ENCODE measurements at places on chromosomes 4 and X.

GRCh38 chrX:118355225-118355920 is 9.5 kb downstream of the WDR44 start:
- DNase-seq, result peak; percentile 20

- DNase-seq, result no peak
Observed at GRCh38 chr4:139524062-139524631, 31.9 kb downstream of the SETD7 start.

DNA sequence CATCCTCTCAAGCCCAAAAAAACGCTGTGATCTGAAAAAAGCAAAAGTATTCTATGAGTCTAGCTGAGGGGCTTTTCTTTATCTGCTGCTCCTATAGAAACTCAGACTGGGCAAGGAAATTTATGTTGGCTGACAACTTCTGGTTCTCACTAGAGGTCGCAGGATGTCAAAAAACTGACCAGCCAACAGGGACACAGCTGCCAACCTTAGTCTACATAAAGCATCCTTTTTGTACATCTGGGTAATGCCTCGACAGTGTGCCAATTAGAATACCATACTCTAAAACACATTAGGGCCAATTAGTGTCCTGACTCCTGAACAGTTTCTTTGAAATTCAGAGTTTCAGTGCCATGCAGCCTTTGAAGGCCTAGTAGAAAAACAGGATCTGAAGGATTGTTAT is 8.8 kb upstream of the TLL1 start:
- no peak for DNase-seq

DNA sequence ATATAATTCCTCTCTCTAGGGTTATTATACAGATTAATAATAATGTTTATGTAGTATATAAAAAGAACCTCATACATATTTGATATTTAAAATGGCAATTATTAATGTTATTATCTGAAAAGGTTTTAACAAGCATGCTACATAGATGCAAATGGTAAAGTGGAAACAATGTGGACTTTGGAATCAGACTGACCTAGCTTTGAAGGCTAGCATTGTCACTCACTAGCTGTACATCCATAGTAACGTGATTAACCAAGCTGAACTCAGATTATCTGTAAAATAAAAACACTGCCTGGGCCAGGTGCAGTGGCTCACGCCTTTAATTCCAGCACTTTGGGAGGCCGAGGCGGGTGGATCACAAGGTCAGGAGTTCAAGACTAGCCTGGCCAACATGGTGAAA is 233.7 kb upstream of the SPRY1 start:
- DNase-seq, result no peak

- no peak for DNase-seq
Observed at GRCh38 chr4:152805071-152805650, 25.4 kb downstream of the ARFIP1 start.

DNA sequence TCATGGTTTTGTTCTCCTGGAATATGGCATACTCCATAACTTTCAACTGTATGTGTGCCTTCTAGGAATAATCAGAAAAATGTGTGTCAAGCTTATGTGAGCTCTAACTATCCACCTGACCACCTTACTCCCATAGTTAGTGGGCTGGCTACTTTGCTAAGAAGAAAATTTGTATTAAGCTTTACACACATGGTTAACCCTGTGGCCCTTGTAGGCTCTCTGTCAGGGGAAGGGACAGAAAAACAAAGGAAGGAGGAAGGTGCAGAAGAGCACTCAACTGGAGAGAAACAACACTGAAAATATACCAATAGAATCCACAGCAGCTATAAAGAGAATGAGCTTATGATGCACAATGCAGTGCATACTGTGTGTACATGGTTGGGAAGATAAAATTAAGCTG is 84.6 kb downstream of the PPP3CA start:
- DNase-seq, result no peak

GRCh38 chrX:15816438-15816809 is 26.1 kb downstream of the ZRSR2 start:
- DNase-seq, result no peak

DNA sequence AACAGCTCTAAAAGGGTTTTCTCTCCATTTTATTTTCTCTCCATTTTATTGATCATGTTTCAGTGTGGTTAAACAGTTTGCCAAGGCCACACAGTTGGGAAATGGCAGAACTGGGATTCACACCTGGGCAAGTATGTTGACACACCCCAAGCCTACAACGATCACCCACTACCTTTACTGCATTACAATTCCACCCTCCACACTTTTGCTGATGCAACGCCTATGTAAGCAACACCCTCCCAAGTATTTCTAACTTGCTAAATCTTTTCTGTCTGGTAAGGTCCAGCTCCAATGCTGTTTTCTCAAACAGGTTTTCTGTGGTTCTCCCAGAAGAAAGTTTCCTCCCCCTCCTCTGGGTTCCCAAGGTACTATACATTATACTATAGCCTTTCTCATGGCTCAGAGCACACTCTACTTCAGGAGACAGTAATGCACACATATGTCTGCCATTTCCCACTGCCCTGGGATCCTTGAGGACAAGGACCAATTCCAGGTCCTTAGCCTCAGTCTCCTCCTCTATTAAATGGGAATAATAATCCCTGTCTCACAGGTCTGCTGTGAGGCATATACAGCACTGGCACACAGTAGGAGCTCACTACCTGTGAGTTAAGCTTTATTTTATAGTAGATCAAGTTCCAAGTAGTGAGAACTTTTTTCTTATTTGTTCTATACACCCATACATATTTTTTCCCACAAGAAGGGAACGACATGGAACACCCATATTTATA is 27.9 kb downstream of the IQSEC2 start:
- DNase-seq, result no peak

GRCh38 chr4:82611527-82611926 is 49.7 kb upstream of the TMEM150C start:
- no peak for DNase-seq

DNA sequence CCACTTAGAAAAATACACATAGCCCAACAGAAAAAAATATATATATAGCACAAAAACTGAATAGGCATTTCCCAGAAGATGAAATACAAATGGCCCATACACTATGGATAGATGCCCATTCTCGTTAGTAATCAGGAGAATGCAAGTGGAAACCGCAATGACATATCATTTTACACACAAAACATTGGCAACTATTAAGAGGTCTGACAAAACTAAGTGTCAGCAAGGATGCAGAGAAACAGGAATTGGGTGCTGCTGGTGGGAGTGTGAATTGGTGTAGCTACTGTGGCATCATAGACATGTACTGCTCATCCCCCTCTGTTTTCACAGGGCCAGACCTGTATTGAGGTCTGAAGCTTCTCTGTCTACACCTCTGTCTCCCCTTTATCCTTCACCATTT is 320.0 kb downstream of the IDS start:
- no peak for DNase-seq

- no peak for DNase-seq
Observed at GRCh38 chr4:90183254-90183653, 56.1 kb downstream of the CCSER1 start.

DNA sequence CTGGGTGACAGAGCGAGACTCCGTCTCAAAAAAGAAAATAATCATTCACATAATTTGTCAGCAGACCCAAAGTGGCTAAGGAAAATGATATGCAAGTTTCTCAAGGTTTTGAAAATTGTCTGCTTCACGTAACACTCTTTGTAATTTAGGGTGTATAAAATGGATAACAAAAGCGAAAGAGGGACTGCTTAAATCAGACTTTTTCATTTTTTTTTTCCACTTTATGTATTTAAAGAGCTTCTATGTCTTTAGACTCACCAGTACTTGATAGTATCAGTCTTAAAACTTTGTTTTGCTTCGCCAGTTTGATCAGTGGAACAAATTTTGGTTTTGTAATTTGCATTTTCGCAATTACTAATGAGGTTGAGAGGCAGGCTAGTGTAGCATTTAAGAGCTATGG is 34.6 kb downstream of the USP9X start:
- DNase-seq, result no peak

GRCh38 chr4:48968814-48969213 is 17.3 kb upstream of the CWH43 start:
- no peak for DNase-seq

GRCh38 chr4:129900430-129900953 is 804.5 kb downstream of the C4orf33 start:
- no peak for DNase-seq

DNA sequence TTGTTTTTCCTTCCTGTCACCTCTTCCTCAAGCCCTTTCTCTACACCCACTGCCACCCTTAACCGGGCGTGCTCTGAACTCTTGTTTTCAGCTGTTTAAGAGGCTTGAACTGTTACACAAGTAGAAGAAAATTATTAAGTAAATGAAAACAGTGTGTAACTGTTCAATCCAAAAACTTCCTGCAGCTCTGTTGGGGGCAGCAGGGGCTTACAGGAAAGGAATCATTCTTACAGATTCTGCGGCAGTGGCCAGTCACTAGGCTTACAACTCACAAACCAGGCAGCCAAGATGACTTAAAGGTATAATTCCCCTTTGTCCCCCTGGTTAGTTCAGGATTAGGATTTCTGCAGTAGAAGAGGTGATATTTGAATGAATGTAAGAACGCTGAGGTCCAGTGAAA is 70.2 kb upstream of the ETNPPL start:
- no peak for DNase-seq

GRCh38 chr4:8070736-8071718 is 87.6 kb downstream of the ABLIM2 start:
- DNase-seq, result no peak

DNA sequence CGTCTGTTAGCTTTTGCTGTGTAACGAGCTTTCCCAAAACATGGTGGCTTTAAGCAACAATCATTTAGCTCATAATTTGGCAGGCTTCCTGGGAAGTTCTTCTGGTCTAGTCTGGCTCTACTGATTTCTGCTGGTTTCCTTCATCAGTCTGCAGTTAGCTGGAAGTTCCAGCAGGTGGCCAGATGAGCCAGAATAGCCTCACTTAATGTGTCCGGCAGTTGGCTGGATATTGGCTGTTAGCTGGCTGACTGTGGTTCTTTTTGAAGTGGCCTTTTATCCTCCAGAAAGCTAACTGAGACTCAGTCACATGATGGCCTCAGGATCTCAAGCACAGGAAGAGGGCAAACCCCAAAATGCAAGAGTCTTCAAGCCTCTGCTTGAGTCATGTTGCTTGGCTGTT is 34.9 kb downstream of the FTHL17 start:
- peak; percentile 8 for DNase-seq

GRCh38 chr4:25767877-25768725 is 94.7 kb downstream of the SEL1L3 start:
- DNase-seq, result peak; percentile 45

GRCh38 chr4:79915246-79915645 is 157.8 kb downstream of the ANTXR2 start:
- no peak for DNase-seq

DNA sequence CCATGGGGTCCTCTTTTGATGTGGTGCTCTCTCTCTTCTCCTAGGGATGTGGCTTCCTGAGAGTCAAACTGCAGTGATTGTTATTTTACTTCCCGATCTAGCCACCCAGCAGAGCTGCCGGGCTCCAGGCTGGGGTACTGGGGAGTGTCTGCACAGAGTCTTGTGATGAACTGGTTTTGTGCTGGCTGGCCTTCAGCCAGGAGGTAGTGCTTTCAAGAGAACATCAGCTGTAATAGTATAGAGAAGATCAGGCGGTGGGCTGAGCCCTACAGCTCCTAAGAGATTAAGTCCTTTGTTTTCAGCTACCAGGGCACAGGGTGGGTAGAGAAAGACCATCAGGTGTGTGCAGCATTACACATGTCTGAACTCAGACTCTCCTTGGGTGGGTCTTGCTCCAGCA is 59.0 kb upstream of the AGTR2 start:
- DNase-seq, result no peak

GRCh38 chr4:110769578-110769977 is 146.7 kb upstream of the PITX2 start:
- DNase-seq, result no peak

DNA sequence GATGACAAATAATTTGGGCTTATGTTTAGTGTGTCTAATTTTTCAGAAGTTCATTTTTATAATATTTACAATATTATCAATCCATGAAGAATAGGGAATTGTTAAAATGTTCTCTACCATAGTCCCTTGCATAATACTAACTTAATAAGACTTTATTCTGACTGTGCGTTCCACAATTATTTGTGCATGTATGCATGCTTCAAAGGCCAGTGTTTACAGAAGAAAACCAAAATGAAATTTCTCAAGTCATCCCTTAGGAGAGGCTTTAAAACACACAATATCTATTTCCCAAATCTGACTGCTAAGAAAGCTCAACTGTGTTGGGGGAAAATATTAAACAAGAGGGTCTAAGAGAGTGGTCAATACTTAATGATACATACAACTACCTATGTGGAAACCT is 226.3 kb upstream of the ANKRD50 start:
- DNase-seq, result no peak

DNA sequence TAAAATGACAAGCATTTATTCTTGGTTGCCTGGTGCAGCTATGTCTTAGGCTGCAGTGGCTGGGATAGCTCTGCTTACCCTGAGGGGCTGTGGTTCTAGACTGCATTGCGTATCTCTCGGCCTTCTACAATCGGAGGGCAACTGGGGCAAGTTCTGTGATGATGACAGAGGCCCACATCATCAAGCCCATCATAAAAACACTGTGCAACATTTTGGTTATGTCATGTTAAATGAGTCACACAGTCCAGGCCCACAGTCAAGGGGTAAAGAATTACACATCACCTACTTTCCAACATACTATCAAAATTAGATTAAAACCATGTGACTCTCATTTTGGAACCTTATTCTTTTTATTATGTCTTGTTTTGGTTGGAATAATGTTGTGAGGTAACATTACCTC is 120.2 kb upstream of the GUCY1A1 start:
- no peak for DNase-seq

DNA sequence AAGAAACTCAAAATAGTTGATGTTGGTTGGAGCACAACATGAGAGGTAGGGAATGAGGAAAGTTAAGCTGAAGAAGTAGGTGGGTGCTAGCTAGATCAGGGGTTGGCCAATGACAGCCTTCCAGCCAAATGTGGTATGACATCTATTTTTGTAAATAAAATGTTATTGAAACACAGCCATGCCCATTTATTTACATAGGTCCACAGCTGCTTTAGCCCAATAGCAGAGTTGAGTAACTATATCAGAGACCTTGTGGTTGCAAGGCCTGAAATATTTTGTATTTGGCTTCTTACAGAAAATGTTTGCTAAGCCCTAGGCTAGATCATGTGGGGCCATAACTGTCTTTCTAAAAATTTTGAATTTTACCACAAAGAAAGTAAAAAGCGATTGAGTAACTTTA is 234.9 kb upstream of the CTSO start:
- no peak for DNase-seq

- DNase-seq, result no peak
Observed at GRCh38 chr4:68272380-68272779, 26.9 kb upstream of the TMPRSS11B start.

GRCh38 chrX:35826503-35826902 is 28.4 kb downstream of the MAGEB16 start:
- DNase-seq, result no peak

GRCh38 chr4:18777190-18777930 is 755.8 kb upstream of the LCORL start:
- no peak for DNase-seq

DNA sequence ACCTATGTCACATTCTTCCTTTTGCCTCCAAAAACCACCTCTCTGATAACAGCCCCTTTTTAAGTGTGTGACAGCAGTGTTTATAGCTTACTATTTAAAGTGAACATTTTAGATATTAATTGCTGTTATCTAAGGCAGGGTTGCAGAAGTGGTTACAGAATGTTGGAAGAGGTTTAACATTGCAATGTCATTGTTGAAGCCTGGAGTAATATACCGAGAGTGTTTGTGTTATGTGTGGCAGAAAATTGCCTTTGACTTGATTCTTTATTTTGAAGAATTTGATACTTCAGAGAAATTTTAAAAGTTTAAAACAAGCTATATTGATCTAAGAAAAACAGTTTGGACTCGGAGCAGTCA is 37.1 kb downstream of the SMARCAD1 start:
- DNase-seq, result no peak

GRCh38 chr4:47031011-47031678 is at the start of gene GABRB1:
TSS of gene GABRB1 (plus strand) at chr4:47031567.
- no peak for DNase-seq
